ENCODE measurements at places on chromosomes 6 and 20.

GRCh38 chr6:88472851-88473525 lies 306.8 kb upstream of the CNR1 start:
- no peak for DNase-seq

- no peak for DNase-seq
Measured at GRCh38 chr20:20946122-20946759, 159.9 kb downstream of the LINC00237 start.

GRCh38 chr6:112439432-112439831 lies 92.3 kb downstream of the RFPL4B start:
- DNase-seq, result no peak

GRCh38 chr20:40481337-40481736 lies 207.7 kb downstream of the MAFB start:
- no peak for DNase-seq

DNA sequence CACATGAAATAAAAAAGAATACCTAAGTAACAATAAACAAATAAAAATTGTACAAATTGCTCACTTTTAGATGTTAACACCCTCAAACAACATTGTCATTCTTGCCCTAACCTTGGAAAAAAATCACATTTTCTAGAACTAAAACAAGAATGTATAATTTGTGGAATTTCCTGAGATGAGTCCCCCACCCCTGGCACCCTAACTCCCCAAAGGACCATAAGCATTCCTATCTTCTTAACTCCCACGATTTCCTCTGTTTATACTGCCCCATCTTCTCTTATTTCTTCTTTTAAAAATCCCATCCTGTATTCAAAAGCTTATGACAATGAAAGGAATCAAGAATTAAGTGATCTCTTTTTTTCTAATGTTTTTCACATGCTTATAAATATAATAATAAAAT lies 70.9 kb downstream of the IBTK start:
- DNase-seq, result no peak

- DNase-seq, result no peak
Measured at GRCh38 chr6:56521454-56521853, 121.2 kb downstream of the DST start.

DNA sequence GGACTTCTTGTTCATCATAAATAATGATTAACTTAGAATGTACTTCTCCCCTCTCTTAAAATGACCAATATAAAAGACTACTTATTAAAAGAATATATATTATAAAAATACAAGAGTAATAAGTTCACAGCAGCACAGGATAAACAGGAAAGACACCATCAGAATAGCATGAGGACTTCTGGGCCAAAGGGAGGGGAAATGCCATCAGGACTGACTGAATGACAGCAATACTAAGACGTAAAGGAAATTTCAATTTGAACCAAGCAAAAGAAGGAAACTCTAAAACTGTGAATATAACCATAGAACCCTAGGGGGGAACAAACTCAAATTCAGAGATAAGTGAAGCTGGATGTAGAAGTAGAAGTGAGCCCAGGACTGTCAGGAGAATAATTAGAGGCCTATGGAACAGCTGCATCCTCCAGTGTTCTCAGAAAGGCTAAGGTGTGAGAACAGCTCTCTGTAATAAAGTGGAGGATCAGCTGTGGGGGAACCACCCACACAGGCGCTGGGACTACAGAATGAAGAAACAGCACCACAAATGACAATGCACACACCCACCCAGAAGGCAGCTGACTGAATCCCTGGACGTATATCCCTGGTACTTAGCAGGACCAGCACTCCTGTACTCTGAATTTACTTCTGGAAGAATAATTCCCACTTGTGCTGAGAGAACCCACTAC lies 37.8 kb downstream of the ZHX3 start:
- DNase-seq, result no peak

DNA sequence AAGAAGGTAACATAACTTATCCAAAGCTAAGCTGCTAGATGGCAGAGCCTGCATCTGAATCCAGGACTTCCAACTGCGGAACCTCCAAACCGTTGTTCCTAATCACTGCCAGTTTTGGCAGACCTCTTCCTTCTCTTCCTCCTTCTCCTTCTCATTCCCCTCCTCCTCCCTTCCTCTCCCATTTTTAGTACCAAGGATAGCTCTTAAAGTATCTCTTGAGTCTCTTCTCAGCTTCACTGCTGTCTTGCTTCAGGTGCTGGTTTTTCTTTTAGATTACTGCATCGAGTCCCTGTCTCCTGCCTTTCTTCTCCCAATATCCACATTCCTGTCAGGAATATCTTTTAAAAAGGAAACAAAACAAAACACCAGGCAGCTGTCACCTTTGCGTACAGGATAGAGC lies 77.1 kb downstream of the CDYL start:
- DNase-seq, result no peak

- no peak for DNase-seq
Measured at GRCh38 chr6:170314983-170315382, 8.4 kb downstream of the FAM120B start.

- no peak for DNase-seq
Measured at GRCh38 chr6:6003621-6004366, 2.9 kb downstream of the NRN1 start.

GRCh38 chr6:25868436-25869183 lies 5.4 kb downstream of the SLC17A3 start:
- DNase-seq, result no peak

- no peak for DNase-seq
Measured at GRCh38 chr6:73943930-73944652, 248.1 kb downstream of the CD109 start.

DNA sequence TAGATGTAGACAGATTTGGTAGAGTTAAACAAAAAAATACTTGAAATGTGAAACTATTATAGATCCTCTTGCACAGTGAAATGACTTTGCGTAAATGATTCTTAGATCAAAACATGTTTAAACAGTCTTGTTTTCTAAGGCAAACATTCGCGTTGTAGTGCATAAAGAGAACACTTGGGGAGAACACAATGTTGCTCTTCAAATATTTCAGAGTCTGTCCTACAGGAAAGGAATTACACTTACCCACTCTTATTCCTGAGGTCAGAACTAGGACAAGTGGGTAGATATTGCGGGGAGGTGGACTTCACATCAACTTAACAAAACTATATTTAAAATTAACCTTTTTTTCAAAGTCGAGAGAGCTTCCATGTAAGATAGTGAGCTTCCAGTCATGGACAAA lies 183.5 kb upstream of the PCSK2 start:
- DNase-seq, result no peak

GRCh38 chr6:52839124-52840055 lies 1.2 kb downstream of the GSTA5 start:
- no peak for DNase-seq
